Stimulated activated CD4-positive, alpha-beta T cell treated with anti-CD3 and anti-CD28 coated beads, TNF-alpha, amount 100 ng/mL, for 24 hours (primary cell): ENCODE measurements at places on chromosomes 11 and 22.
A peak's percentile ranks its signal among the peaks of the same experiment; 100 is the strongest.

GRCh38 chr11:17673951-17674350, 45.4 kb upstream of the MYOD1 start:
- no peak for DNase-seq

DNA sequence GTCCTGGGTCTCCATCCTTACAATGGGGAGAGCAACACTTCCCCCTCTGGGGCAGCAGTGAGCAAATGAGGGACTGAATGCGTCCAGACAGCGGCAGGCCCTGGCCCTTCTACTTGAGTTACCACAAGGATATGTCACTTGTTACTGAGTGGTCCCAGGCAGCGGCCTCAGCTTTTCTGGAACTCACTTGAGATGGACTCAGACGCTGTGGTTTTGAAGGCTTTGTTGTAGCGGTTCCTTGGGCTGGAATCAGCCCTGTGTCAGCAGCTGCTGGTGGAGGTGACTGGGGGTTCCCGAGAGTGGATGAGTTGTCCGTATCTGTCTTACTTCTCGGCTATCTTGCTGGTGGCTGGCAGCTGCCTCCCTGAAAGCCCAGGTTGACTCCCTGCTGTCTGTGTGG, 77.0 kb downstream of the MICAL2 start:
- DNase-seq = peak; percentile 44

DNA sequence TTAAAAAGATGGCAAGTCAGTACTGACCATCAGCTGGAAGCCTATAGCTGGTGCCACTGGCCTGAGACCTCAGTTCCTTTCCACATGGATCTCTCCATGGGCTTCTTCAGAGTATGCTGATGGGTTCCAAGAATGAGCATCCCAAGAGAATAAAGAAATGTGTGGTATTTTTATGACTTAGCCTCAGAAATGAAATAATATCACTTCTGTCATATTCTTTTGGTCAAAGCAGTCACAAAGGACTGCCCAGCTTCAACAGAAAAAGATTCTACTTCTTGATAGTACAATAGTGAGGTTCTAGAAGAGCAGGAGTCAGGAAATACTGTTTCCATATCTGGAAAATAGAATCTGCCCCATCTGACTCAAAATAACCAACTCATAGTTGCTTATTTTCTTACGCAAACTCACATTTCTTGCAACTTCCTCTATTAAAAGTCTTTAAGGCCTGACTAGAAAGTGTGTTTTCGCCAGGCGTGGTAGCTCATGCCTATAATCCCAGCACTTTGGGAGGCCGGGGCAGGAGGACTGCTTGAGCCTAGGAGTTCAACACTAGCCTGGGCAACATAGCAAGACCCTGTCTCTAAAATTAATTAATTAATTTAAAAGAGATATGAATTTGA, 116.9 kb downstream of the SIK3 start:
- DNase-seq = no peak

DNA sequence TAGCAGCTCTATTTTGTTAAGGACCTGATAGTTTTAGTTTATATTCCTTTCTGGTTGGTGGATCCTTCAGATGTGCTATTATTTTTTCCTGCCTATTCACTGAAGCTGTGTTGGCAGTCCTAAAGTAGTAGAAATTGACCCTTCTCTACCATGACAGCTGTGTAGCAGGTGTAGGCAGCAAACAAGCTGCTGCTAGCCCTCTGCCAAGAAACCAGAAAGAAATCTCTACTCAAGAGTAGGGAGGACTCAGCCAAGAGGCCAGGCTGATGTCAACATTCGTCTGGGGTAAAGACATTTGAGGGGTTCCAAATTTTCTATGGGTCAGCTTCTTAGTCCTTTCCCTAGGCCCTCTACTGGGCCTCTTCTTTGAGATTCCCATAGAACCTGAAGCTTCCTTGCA, 51.2 kb downstream of the CSTF3 start:
- DNase-seq = no peak

DNA sequence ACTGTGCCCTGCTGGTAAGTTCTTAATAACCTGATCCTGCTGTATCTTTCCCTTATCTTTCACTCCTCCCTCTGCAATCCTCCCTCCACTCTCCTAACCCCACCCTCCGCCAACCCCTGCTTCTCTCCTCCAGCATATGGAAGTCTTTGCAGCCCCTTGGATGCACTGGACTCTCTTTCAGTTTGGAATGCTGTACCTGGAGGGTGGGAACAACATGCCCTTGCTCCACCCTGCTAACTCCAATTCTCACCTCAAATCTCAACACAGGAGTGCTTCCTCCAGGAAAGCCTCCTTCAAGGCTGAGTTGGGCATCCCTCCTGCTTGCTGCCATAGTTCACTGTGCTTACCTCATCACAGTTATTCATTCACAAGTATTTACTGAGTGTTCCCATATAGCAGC, 52.8 kb upstream of the LDLRAD3 start:
- DNase-seq = no peak

DNA sequence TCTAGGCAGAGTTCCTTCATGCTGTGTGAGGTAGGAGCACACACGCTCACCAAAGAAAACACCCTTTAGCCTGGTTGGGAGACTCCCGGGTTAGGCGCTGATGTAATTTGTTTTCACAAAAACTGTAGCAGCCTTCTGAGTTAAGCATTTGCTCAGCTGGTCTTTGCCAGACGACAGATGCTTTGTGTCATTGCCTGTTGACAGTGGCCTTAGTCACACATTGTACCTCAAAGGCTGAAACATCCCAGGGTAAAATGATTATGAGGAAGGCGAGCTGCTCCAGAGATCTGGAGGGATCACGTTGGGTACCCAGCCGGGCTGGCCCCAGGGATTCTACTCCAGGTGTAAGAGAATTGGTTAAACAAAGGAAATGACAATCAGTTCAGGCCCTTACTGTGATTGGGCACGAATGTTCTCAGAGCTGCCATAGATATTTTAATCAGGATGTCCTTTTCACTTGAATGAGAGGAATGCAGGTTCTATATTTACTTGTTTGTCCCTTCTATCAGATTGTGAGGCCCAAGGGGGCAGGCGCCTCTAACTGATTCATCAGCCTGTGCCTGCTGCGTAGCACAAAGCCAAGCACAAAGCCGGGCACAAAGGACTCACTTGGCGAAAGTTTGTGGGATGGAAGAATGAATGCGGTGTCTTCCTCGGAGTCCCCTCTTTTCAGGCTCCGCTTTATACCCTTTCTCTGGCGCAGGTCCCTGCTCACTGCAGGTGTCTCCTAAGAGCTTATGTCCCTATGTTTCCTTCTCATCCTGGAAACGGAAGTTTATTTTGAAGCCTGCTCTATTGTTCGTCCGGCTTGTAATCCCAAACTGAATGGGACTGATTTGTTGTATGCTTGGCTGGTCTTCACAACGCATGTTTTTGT, 47.1 kb downstream of the ADM start:
- no peak for DNase-seq
